ENCODE measurements at places on chromosomes 1 and 21.

DNA sequence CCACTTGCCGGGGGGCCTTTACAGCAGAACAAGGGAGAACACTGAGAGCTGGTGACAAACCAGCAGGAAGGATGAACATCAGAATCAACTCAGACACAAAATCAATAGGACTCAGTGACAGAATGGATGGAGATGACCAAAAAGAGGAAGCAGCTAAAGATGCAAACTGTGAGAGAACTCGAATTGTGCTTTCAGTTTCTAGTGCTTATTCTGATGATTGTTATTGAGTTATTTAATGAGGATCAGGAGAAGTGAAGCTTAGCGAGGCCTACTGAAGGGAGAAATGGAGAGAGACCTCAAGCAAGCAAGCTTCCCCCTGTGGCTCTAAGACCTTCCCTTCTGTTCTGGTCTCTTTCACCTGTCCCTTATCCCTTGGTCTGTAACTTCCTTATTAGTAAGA lies 30.3 kb upstream of the TMEM125 start:
- no peak overlapping the region for H3K27ac ChIP-seq
- no peaks in the 10 kb centered on the region for H3K27me3 ChIP-seq
- DNase-seq = no peak
- H3K4me3 ChIP-seq = no peak overlapping the region
- H3K36me3 ChIP-seq = no peaks in the 10 kb centered on the region

- H3K4me3 ChIP-seq = no peak overlapping the region
- no peak overlapping the region for H3K27ac ChIP-seq
- DNase-seq = no peak
- H3K36me3 ChIP-seq = no peaks in the 10 kb centered on the region
- peaks cover 22% of the 10 kb centered on the region for H3K4me1 ChIP-seq
Observed at GRCh38 chr1:205446828-205447227, 9.0 kb downstream of the BLACAT1 start.

DNA sequence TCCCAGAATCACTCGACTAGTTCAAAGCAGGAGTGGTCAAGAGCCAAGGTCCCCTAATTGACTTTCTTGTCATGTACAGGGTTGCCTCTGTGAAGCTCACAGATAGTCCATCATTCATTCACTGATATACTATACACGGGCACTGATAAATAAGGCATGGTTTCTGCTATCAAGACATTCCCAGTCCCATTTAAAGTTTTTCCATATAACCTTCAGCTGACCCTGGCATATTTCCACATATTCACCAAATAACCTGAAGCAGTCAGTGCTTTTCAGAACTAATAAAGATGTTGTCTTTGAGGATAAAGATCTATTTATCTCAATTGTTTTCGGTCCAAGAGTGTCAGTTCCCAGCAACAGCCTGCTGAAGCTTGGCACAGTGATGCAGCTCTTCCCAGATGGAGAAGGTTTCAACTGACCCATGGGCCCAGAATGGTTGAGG lies 173.4 kb downstream of the ZZZ3 start:
- H3K27ac ChIP-seq = no peak overlapping the region
- H3K36me3 ChIP-seq = no peaks in the 10 kb centered on the region
- DNase-seq = no peak
- H3K4me1 ChIP-seq = no peaks in the 10 kb centered on the region

GRCh38 chr1:215651867-215652266 lies 84.8 kb downstream of the KCTD3 start:
- DNase-seq = no peak
- H3K27me3 ChIP-seq = no peaks in the 10 kb centered on the region
- H3K27ac ChIP-seq = no peak overlapping the region
- H3K4me3 ChIP-seq = no peak overlapping the region

GRCh38 chr1:245832771-245833527 lies 674.1 kb downstream of the SMYD3 start:
- no peaks in the 10 kb centered on the region for H3K4me1 ChIP-seq
- no peaks in the 10 kb centered on the region for H3K36me3 ChIP-seq
- DNase-seq = no peak
- no peaks in the 10 kb centered on the region for H3K27me3 ChIP-seq
- H3K27ac ChIP-seq = no peak overlapping the region

- no peaks in the 10 kb centered on the region for H3K36me3 ChIP-seq
- H3K27ac ChIP-seq = no peak overlapping the region
- H3K27me3 ChIP-seq = no peaks in the 10 kb centered on the region
- DNase-seq = no peak
Observed at GRCh38 chr1:2344744-2345296, 46.5 kb downstream of the MORN1 start.

DNA sequence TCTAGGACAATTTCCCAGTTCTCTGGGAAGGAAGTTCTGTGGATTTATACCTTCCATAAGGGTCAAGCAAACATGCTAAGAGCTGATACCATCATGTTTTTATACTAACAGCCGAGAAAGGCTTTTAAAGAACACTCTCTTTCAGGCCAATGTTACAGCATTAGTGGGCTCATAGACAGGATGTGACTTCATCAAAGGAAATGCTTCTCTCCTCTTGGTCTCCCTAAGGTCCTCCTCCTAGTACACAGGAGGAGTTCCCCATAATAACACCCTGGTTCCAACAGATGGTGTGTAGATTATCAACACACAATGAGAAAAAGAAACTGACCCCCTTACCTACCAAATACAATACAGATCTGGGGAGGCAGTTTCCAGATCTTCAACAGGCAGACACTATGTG lies 26.7 kb upstream of the GLIS1 start:
- no peak for DNase-seq
- H3K36me3 ChIP-seq = peaks cover 18% of the 10 kb centered on the region
- no peaks in the 10 kb centered on the region for H3K4me1 ChIP-seq
- H3K27me3 ChIP-seq = no peaks in the 10 kb centered on the region
- H3K4me3 ChIP-seq = no peak overlapping the region
- H3K27ac ChIP-seq = no peak overlapping the region

- H3K27ac ChIP-seq = no peak overlapping the region
- no peaks in the 10 kb centered on the region for H3K27me3 ChIP-seq
- no peaks in the 10 kb centered on the region for H3K36me3 ChIP-seq
- DNase-seq = no peak
- H3K4me1 ChIP-seq = no peaks in the 10 kb centered on the region
Observed at GRCh38 chr1:42518908-42519307, 55.8 kb downstream of the CCDC30 start.

GRCh38 chr1:219058891-219059820 lies 114.5 kb upstream of the LYPLAL1 start:
- H3K27me3 ChIP-seq = no peaks in the 10 kb centered on the region
- no peaks in the 10 kb centered on the region for H3K4me1 ChIP-seq
- no peaks in the 10 kb centered on the region for H3K36me3 ChIP-seq
- DNase-seq = no peak

DNA sequence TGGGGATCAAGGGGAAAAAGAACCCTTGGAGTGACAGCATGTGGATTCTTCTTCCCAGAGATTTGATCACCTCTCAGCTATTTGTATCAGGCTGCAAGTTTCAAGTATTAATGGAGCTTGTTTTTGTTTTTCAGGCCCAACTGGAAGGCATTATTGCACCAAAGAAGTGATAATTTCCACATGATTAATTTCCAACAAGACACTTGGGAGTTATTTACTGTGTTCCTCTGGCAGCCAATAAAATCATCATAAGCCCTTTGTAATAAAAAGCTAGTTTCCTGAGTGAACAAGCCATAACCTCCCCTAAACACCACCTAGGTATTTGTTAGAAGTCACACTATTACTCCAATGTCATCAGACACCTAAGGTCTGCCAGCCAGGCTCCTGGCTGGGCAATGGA lies 8.2 kb downstream of the DNALI1 start:
- H3K27ac ChIP-seq = no peak overlapping the region
- no peak for DNase-seq
- peaks cover 38% of the 10 kb centered on the region for H3K36me3 ChIP-seq
- no peak overlapping the region for H3K4me3 ChIP-seq
- H3K4me1 ChIP-seq = no peaks in the 10 kb centered on the region

DNA sequence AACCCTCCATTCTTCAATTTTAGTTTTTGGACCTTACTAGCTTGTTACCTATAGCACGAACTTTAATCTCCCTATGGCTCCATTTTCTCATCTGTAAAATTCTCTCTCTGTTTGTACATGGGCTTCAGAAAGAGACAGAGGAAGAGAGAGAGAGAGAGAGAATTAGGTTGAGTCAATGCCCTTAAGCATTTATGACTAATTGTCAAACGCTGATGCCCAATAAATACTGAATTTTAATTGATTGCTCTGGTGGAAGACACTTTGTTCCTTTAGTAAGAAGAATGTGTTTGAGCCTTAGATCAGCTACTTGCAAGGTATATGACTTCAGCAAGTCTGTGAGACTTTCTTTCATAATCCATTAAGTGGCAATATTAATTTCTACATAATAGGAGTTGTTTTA lies 743.1 kb upstream of the ADGRL4 start:
- H3K27ac ChIP-seq = no peak overlapping the region
- no peaks in the 10 kb centered on the region for H3K27me3 ChIP-seq
- H3K4me3 ChIP-seq = no peak overlapping the region
- H3K36me3 ChIP-seq = no peaks in the 10 kb centered on the region

GRCh38 chr1:192053531-192053971 lies 104.7 kb upstream of the RGS18 start:
- no peak for DNase-seq
- no peaks in the 10 kb centered on the region for H3K27me3 ChIP-seq
- H3K27ac ChIP-seq = no peak overlapping the region

DNA sequence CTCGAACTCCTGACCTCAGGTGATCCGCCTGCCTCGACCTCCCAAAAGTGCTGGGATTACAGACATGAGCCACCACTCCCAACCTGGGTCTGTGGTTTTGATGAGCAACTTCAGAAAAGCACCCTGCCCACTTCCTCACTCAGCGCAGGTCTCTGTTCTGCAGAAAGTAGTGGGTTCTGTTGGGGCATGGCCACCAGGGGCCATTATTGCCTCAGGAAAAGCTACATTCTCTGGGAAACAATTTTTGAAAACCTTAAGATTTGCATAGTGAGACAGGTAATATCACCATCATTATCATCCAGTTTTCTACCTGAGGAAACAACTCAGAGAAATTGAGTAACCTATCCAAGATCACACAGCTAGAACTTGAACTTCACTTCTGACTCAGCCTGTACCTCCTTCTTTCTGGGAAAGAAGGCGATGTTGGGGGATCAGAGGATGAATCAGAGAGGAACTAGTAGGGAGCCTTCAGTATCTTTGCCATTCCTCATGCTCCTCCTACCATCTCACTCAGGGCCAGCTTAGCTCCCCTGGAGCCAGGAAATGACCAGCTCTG lies 7.1 kb upstream of the NES start:
- H3K27me3 ChIP-seq = peaks cover 79% of the 10 kb centered on the region
- H3K4me3 ChIP-seq = no peak overlapping the region
- no peaks in the 10 kb centered on the region for H3K36me3 ChIP-seq
- peaks cover 1% of the 10 kb centered on the region for H3K4me1 ChIP-seq
- no peak overlapping the region for H3K27ac ChIP-seq
- DNase-seq = no peak

GRCh38 chr1:31781756-31782371 lies 17.7 kb upstream of the ADGRB2 start:
- H3K27ac ChIP-seq = no peak overlapping the region
- no peak for DNase-seq

- no peak for DNase-seq
- H3K4me1 ChIP-seq = peaks cover 6% of the 10 kb centered on the region
- H3K36me3 ChIP-seq = no peaks in the 10 kb centered on the region
- no peak overlapping the region for H3K4me3 ChIP-seq
- no peaks in the 10 kb centered on the region for H3K27me3 ChIP-seq
Observed at GRCh38 chr1:111906816-111907215, 82.7 kb downstream of the KCND3 start.

DNA sequence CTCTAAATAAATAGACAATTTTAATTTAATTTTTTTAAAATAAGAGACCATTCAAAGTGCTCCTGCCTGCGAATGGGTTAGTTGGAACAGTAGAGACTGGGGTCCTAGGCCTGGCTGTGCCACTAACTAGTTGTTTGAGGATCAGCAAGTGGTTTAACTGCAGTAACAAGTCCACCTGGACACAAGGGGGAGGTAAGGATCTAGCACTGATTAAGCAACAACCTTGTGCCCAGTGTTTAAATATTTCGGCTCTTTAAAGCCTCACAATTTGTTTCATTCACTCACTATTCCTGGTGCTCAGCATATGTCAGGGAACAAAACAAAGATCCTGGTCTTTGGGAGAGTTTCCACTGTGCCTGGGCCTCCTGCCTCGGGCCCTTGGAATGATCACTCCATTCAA lies 1.6 kb upstream of the AGT start:
- no peak overlapping the region for H3K4me3 ChIP-seq
- DNase-seq = no peak
- no peak overlapping the region for H3K27ac ChIP-seq
- no peaks in the 10 kb centered on the region for H3K36me3 ChIP-seq
- H3K27me3 ChIP-seq = peaks cover 4% of the 10 kb centered on the region

- DNase-seq = peak; percentile 16
- H3K27ac ChIP-seq = peak overlapping the region; percentile 91
- H3K4me3 ChIP-seq = peak overlapping the region; percentile 88
- peaks cover 34% of the 10 kb centered on the region for H3K4me1 ChIP-seq
Observed at GRCh38 chr1:87335175-87335884, 6.7 kb downstream of the LMO4 start.
